CD8-positive, alpha-beta T cell (primary cell): ENCODE measurements at places on chromosomes 11 and 22.

DNA sequence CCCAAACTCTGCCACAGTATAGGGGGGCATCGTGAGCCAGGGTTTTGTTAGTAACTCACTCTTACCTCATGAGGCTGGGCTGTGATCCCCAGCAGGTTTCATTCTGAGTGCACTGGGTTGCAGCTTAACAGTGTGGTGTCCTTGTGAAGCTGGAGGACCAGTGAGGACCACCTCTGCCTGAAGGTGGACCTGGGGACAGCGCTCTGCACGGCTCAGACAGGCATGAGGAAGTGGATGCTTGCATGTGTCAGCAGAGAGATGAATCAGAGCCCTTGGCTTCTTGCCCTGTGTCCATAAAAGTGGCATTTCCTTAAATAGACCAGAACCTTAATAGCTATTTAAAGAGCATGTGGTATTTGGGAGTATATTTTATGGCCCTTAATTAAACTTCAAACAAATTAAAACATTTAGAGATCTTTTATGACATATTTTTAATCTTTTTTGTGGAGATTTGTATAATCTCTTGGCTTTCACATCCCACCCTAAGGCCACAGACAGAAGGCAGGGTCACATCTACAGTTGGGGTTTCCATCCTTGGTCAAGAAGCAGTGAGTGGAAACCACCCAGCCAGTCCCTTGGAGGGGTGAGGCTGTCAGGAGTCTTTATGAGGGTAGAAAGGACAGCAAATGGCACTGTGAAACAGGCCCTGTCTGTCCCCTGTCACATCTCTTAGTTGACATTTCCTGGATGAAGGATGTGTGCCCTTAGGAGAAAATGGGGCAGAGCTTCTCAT is 24.8 kb upstream of the ADORA2A start:
- no peak for DNase-seq

DNA sequence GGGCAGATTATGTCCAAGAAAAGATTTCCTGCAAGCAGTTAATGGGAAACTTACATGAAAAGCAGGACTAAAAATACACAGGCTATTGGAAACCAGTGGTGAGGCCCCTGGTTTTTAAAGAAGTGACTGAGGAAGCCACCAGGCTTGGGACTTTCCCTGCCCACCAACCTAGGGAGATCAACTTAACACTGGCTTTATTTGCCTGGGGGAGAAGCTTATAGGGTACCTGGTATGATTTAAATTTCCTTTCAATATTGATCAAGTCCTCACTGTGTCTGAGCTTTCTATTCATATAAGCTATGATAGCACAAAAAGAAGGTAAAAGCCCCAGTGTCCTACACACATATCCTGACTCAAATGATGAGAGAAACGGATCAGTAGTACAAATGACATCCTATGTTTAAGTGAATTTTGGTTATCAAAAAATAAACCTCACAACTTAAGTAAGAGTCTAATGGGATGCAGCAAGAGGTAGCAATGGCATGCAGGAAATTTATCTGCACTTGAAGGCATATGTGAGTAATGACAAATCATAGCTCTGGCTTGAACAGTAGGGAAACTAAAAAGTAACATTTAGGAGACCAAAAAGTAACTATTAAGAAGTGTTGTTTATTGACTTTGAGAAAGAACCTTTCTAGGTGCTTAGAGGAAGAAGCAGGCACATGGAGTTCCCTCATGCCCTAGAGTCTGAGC is 85.3 kb downstream of the GAB2 start:
- DNase-seq, result no peak

DNA sequence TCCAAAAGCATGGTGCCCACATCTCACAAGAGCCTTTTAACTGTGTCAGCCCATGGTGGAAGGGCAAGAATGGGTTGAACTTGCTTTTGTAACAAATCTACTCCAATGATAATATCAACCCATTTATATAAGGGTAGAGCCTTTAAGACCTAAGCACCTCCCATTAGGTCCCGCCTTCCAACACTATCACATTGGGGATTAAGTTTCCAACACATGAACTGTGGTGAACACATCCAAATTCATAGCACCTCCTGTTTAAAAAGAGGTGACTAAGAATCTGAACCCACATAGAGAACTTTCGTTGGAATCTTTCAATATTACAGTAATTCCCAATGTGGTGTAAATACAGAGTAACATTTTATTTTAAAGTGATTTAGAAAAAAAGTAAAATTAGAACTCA is 9.2 kb upstream of the CNTF start:
- DNase-seq, result no peak

DNA sequence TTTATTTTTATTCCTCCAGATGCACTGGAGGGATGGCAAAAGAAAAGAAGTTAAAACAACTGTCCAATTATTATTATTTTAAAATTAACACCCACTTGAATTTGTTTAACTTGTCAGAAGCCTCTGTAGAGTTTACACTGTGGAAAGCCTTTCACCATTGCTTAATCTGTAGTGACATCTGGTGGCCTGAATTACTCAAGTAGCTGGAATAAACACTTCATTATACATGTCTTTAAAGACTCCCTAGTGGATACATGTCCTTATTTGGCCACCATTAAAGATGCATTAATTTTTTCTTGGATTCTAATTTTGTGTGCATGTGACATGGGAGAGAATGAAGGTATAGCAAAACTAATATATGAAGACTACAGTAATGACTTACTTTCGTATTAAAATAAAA is 1496.5 kb downstream of the FAM181B start:
- DNase-seq, result no peak

DNA sequence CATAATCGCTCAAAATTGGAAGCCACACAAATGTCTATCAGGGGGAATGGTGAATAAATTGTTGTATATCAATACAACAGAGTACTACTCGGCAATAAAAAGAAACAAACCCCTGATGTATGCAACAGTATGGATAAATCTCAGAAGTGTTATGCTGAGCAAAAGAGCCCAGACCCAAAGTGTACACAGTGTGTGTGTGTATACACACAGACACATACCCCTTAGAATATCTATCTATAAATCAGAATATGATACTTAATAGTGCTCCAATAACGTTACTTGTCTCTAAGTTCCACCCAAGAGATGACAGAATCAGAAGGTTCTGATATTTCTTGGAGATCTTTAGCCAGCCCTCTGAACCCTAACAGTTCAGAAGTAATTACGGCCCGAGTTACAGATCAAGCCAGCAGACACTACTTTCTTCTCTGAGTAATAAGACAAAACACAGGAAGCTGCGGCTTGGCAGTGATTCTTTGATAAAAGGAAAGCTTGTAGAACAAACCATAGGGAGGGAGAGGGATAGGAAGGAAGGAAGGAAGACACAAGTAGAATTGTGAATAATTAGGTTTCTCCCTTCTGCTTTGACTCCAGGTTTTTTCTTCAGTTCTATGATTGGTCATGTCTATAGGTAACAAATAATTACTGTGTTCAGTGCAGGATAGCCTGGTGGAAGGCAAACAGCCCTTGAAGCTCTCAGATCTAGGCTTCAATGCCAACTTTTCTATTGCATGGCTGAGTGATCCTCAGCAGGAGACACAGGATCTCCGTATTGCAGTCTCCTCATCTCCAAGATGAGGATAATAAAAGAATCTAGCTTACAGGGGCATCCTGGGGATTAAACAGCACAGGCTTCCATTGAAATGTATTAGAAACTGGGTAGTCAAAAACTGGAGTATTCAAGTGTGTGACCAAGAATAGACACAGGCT is 75.6 kb upstream of the TEAD1 start:
- no peak for DNase-seq

DNA sequence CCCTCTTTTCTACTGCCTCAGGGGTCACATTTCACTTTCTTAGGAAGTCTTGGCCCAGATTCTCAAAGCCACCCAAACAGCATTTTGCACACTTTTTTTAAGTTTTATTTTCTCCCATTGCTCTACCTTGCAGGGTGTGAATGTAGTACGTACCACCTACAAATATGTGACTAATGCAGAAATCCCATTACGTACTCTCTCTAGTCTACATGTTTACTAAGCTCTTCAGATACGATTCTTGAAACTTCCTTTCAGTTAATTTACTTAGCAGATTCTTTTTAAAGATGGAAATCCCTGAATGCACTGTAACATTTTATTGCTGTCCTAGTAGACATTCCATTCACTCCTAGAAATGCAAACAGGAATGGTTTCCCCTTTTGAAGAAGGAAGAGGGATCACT is 61.3 kb downstream of the LRRC4C start:
- no peak for DNase-seq

DNA sequence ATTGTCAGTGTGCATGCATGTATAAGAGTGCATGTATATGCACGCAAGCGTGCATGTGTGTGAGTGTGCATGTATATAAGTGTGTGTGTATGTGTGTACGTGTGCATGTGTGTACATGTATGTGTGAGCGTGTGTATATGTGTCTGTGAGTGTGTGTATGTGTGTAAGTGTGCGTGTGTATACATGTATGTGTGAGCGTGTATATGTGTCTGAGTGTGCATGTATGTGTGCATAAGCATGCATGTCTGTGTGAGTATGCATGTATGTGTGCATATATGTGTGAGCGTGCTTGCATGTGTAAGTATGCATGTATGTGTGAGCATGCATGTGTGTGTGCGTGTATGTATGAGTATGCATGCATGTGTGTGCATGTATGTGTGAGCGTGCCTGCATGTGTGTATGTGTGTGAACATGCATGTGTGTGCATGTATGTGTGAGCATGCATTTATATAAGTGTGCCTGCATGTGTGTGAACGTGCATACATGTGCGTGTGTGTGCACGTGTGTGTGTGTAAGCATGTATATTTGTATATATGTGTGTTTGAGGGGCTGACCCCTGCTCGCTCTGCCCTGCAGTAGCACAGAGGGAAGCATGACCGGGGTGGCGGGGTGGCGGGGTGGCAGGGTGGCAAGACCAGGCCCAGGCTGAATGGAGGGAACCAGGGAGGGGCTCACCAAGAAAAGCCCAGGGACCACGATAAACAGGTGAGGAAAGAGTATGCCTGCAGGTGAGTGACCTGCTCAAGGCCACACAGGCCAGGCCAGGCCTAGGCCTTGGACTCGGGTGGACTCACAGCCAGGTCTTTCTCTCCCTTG is 26.3 kb downstream of the CYTH4 start:
- DNase-seq, result no peak

- no peak for DNase-seq
Observed at GRCh38 chr11:15565880-15566279, 451.2 kb downstream of the INSC start.
